ENCODE measurements at places on chromosomes 2 and 18. TPM values are rescaled to one million over a fixed set of nuclear protein-coding genes. Genes with fewer than 3 reads are reported as not detected.

DNA sequence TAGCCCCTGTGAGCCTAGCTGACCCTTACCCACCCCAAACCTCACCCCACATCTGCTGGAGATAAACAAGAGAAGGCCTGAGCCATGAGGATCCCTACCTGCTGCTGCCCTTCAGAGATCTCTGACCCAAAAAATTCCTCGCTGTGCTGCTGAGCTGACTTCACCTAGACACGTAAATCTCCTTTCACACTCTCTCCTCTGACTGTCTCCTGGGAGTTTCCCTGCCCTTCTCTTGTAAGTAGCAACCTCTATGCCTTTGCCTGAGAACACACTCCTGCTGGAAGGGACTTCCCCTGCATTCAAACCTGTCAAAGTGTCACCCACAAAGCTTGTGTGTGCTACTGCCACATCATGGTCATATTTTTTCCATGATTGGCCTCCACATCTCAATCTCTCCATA lies 134.2 kb upstream of the NOL4 start:
- DNase-seq = no peak

GRCh38 chr2:219634951-219635751 lies 7.7 kb downstream of the SLC4A3 start:
- DNase-seq = peak; percentile 15

DNA sequence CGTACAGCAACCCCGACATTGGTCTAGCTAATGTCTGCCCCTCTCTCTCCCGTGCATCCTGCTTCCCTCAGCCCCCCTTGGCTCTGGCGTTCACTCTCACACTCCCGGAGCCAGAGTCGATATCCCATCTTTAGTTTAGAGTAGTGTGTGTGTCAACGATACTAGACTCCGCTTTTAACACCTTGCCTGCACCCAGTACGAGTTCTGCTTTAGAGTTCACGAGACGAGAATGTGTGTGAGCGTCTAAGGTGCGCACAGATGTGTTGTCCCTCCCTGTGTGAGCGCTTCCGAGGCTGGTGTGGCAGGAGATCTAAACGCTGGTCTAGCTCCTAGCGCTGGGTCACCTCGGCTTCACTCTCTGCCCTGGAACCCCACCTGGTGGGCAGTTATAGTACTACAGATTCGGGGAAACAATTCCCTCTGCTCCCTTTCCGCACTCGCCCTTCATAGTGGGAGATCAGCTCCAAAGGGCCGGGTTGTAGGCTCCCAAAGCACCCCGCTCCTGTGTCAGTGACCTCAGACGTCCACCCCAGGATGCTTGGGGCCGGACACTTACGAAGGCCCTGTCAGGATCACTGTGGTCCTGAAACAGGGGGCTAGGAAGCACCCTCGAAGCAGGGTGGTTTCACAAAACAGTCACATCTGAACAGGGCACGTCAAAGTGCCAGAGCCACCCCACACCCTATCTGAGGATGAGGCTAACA lies 2.6 kb upstream of the CYP26B1 start:
- peak; percentile 87 for DNase-seq

Gene PREPL
- 22.6 TPM for polyA plus RNA-seq

Gene SLC14A1
- polyA plus RNA-seq = 2.4 TPM
